ENCODE measurements at places on chromosomes 3 and 15.

DNA sequence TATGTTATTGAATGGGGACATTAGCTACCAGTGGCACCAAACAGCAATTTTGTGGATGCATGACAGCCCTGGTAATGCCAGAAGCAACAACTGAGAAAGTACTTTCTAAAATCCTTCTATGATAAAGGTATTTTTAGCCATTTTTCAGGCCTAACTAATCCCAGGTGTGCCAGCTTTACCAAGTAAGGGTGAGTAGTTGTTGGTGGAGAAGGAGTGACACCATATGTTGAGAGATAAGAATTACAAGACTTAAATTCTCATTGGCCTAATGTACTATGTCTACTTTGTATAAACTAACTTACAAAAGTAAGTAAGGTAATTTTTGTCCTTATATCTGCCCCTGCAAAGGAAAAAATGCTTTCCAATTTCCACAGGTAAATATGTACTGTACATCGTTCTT lies 4.1 kb upstream of the COX17 start:
- DNase-seq = peak; percentile 41

GRCh38 chr15:26069231-26069641 lies 206.1 kb upstream of the ATP10A start:
- DNase-seq = no peak

GRCh38 chr3:11170052-11170770 lies 15.9 kb downstream of the HRH1 start:
- no peak for DNase-seq

- DNase-seq = no peak
Observed at GRCh38 chr15:60854858-60855564, 374.1 kb downstream of the RORA start.

- no peak for DNase-seq
Observed at GRCh38 chr3:119628816-119629445, 31.2 kb downstream of the PLA1A start.

- no peak for DNase-seq
Observed at GRCh38 chr3:37673401-37673800, 188.3 kb upstream of the CTDSPL start.

DNA sequence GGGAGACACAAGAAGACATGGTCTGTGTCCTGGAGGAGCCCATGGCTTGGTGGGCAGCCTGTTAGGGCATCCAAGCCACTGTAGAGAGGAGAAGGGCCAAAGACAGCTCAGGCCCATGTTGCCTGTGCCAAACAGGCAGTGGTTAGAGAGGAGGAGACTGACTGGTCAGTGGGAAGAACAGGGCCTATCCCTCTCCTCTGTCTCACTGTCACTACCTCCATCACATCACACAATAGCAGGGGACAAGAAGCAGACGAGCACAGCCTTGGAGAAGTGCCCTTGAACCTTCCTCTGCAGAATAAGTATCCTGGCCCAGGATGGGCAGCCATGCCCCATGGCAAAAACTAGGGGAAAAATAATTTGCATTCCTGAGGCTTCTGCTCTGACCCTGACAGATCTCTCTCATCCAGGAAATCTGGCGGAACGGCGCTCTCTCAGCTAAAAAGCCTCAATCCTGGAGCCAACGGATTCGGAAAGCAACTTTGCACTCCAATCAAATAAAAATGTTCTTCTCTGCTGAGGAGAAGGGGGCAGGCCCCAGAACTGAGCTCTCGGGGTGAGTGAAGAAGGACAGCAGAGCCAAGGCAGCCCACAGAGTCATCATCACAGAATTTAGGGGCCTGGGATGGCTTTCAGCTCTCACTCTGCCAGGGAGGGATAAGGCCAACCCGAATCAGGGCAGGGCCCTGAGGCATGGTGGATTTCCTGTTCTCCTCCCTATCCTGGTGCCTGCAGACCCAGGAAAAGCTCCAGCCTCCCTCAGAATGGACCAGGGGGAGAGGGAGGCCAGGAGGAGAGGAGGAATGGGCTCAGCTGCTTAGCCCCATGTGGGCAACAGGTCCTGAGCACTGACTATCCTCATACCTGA lies 1.6 kb downstream of the SHF start:
- DNase-seq = no peak

DNA sequence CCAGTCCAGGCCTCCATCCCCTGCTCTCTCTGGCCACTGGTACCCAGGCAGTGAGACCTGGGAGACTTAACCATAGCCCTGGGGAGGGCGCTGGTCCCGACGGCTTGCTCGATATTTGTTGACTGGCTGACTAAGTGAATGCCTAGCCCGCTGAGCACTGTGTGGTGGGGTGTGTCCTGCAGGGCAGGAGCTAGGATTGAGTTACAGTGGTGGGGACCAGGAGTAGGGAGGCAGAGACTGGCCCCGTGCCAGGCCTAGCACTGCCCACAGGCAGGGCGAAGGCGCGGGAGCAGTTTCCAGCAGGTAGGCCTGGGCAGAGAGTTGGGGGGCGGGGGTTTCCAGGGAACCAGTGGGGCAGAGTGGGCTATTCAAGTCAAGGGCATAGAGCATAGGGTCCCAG lies at the start of gene VILL:
Gene VILL (plus strand): TSS at position 260 of the 400 bp plus-strand sequence. CDS start 2,887 bp downstream, outside the sequence.
- DNase-seq = no peak

- no peak for DNase-seq
Observed at GRCh38 chr15:91476861-91477260, 376.6 kb upstream of the SLCO3A1 start.

- no peak for DNase-seq
Observed at GRCh38 chr3:189937302-189938127, 183.2 kb downstream of the P3H2 start.

DNA sequence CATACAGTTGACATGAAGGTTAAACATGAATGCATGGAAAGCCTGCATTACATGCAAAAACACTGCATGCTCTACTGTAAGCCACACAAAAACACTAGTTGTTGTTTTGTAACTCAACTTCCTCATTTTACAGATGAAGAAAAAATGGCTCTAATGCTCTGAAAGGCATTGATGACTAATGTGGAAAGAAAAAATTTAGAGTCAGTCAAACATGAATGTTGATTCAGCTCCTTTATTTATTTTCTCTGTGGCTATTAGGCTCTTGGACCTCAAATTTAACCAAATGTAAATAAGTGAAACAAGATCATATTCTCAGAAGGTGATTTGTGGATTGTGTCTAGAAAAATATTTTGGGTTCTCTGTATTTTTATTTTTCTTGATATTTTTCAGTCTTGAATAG lies 336.7 kb upstream of the ZNF717 start:
- DNase-seq = peak; percentile 18

- no peak for DNase-seq
Observed at GRCh38 chr3:190345027-190345821, 23.0 kb upstream of the CLDN1 start.

DNA sequence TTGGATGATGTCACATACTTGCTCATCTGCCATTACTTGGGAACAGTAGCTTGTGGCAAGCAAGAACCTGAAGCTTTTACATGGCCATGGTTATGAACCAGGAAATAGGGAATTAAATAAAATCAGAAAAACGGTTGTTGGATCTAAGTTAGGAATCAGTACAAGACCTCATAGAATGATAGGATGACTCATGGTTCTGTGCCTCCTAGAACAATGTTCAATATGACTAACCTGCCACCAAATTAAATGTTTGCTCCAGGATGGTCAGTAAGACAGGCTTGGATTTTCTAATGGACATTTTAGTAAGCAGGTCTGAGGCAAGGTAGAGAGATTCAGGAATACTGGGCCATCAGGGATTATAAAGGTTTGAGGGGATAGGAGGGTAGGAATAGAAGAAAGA lies 218.9 kb downstream of the PLOD2 start:
- DNase-seq = no peak

- no peak for DNase-seq
Observed at GRCh38 chr3:138600100-138600745, 6.2 kb upstream of the CEP70 start.
